ENCODE measurements at places on chromosomes 13 and 19.

- no peak for ATAC-seq
Observed at GRCh38 chr19:1487576-1488281, 2.4 kb downstream of the PCSK4 start.

- ATAC-seq, result peak; percentile 83
Observed at GRCh38 chr19:10603084-10603872, 16.2 kb upstream of the AP1M2 start.

DNA sequence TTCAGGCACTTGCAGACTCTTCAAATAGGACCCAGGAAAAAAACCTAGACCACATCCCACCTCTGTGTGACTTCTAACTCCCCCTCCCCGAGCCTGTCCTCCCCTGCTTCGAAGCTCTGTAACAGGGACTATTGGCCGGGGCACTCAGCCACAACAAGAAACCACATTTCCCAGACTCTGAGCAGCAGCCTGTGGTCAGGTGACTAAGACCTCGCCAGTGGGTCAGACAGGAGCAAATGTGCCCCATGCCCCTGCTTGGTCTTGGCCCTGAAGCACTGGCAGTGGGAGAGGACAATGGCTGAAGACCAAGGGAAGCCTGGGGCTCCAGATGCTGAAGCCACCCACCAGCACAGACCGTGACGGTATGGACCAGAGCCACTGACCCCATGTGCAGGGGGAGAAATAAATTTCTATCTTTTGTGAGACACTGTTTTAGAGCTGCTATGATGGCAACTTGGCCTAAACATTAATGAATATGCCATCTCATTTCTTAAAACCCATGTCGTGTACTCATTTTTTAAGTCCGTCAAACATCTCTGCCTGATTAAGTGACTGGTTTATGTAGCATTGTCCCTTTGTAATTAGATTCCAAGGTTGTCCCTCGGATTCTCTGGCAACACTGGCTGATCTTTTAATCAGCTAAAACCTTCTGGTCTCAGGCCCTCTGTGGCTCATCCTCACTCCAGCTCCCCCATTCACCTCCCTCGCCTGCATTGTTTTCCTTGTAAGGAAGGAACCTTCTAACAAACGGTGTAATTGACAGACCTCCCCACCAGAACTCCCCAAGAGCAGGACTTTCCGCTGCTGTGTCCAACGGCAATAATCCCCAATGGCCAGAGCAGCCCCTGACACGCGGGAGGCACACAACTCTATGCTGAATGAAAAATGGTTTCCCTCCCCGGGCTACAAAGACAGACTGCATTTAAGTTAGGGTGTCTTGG lies 98.4 kb downstream of the STK24 start:
- peak; percentile 63 for ATAC-seq

DNA sequence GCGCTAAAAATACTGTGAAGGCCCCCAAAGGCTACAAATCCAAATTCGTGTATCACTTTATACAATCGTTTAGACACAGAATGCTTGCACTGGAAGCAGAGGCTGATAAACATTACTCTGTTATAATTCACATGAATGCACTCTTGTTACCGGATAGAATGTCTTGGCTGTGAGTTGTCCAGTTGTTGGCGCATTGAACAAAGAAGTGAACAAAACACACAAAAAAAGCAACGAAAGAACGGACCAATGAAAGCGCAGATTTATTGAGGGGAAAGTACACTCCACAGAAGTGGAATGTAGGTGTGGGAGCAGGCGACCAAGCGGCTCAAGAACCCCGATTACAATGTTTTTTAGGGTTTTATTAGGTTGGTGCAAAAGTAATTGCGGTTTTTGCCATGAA lies 529 bp upstream of the ZNF418 start:
- no peak for ATAC-seq

- no peak for ATAC-seq
Observed at GRCh38 chr19:35310331-35310730, 18.4 kb downstream of the MAG start.

DNA sequence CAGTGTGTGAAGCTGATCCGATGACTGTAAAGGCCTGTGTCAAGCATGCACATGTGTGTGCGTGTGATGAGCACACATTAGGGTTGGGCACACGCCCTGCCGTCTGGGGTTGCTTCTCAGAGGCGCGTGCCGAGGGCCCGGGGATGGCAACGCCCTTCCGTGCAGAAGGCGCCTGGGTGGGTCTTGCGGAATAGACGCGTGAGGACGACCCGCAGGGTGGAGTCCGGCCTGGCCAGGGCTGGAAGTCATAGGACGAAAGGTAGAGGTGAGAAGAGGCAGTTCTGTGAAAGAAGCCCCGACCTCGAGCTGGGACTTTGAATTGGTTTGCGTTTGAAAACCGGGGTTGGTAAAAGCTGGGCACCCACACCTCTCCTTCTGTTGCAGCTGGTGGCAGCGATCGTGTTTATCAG lies 35.7 kb downstream of the TMEM255B start:
- no peak for ATAC-seq

GRCh38 chr19:1896508-1896907 lies 8.7 kb upstream of the ADAT3 start:
- ATAC-seq, result no peak

- no peak for ATAC-seq
Observed at GRCh38 chr13:96967248-96967745, 27.0 kb downstream of the OXGR1 start.

DNA sequence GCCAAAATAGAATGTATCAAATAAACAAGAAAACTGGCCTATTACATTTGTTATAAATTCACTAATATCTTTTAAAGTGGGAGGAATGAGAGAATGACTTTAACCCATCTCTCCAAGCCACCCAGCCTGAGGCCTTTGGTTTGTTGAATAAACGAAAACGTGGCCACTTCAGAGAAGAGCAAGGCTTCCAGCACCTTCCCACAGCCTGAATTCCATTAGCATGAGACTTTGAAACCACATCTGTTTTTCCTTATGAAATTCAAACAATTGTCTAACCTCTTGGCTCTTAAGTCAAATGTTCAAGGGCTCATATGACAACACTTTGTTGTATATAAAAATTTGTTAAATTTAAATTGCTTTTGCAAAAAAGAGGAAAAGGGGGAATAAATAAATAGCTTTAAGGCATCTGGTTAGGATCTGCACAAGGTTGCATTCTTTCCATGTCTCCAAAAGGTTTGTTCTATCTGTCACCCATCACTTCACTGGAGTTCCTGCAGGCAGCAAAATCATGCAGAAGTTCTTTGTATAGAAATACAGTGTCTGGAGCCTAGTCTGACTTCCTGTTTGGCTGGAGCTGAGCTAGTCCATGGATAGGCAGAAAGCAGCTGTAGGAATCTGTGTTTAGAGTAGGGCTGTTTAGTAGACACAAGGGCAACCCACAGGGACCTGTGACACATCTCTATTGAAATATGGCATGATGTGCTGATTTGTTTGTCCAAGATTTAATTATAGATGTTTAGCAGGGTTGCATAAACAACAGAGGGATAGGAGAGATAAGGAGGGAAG lies 502.3 kb downstream of the KCTD12 start:
- ATAC-seq, result no peak

DNA sequence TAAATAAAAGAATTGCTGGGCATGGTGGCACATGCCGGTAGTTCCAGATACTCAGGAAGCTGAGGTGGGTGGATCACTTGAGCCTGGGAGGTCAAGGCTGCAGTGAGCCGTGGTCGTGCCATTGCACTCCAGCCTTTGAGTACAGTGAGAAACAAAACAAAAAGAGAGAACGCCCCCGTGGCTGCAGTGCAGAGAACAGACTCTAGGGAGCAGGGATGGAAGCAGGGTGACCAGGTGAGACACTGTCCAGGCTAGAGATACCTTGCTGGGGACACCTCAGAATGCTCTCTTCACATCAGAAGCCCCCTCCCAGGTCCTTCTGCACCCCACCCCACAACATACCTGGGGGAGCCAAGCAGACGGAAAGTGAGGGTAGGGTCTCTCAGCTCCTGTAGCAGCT lies 24.8 kb downstream of the MAP4K1 start:
- ATAC-seq, result no peak

GRCh38 chr19:30490760-30491159 lies 118.6 kb downstream of the ZNF536 start:
- ATAC-seq, result no peak

GRCh38 chr13:106505732-106506131 lies 29.7 kb downstream of the EFNB2 start:
- no peak for ATAC-seq

DNA sequence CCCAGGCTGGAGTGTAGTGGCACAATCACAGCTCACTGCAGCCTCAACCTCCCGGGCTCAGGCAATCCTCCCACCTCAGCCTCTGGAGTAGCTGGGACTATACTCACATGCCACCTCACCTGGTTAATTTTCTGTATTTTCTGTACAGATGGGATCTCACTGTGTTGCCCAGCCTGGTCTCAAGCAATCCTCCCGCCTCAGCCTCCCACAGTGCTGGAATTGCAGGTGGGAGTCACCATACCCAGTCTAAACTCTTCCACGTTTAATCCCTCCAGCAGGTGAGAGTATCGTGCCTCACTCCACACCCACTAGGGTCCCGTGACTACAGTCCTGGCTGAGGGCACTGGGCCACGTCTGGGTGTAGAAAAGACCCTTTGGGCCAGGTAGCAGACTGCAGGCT lies 16.5 kb downstream of the BCAT2 start:
- ATAC-seq, result no peak

- no peak for ATAC-seq
Observed at GRCh38 chr13:85828094-85828684, 29.0 kb upstream of the SLITRK6 start.

DNA sequence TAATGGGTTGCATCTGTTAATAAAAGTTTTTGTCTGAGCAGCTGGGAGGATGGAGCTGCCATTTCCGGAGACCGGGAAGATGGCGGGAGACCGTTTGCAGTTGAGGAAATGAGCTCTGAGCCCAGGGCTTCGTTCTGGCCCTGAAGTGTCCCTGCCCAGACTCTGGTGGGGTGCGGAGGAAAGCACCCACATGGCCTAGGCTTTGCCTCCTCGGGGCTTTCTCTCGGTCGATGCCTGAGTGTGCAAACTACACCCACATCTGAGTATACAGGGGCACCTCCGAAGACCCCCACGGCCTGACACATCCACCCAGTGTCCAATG lies 15.6 kb upstream of the NANOS3 start:
- peak; percentile 42 for ATAC-seq

GRCh38 chr19:53808710-53809125 lies 15.4 kb downstream of the NLRP12 start:
- no peak for ATAC-seq

- ATAC-seq, result peak; percentile 100
Observed at GRCh38 chr19:52397310-52398080, at the start of gene ZNF528. Gene ZNF528 (plus strand): TSS chr19:52397849. CDS start chr19:52402014, 4,165 bp downstream.

GRCh38 chr19:14678199-14678598 lies 3.6 kb upstream of the ADGRE3 start:
- no peak for ATAC-seq

DNA sequence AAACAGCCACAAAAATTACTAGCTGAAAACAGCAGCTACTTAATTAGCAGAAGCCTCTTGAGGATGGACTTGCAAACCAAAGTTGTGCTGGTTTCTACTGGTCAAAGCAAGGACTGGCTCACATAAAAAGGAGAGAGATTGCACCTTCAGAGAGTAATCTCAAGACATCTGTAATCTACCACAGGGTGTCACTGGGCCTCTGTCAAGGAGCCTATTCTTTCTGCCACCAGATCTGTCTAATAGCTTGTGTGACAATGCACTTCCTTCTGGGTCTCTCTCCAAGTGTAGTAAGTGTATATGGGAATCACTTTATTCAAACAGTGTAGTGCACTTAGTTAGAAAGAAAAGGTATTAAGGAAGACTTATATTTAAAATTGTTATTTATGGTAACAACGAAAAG lies 24.4 kb upstream of the ZNF561 start:
- ATAC-seq, result no peak

- no peak for ATAC-seq
Observed at GRCh38 chr19:51341976-51342580, at the start of gene VSIG10L. Gene VSIG10L (minus strand): TSS chr19:51342139. CDS start chr19:51342124, 15 bp downstream.

DNA sequence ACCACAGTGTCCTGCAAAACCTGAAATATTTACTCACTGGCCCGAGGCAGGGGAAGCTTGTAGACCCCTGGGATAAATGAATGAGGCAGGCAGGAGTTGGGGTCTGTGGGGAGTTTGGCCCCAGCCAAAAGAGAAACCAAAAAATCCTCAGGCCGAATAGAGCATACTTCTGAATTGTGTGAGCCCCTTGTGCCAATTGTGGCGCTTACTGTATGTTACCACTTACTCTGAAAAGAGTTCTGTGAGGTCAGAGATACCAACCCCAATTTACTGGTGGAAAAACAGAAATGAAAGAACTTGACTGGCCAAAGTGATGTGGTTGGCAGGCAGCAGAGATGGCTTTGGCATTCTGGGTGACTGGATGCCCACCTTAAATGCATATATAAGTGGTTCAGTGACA lies 6.9 kb downstream of the CARM1 start:
- ATAC-seq, result peak; percentile 28

- ATAC-seq, result no peak
Observed at GRCh38 chr13:80716610-80717081, 375.7 kb upstream of the SPRY2 start.

DNA sequence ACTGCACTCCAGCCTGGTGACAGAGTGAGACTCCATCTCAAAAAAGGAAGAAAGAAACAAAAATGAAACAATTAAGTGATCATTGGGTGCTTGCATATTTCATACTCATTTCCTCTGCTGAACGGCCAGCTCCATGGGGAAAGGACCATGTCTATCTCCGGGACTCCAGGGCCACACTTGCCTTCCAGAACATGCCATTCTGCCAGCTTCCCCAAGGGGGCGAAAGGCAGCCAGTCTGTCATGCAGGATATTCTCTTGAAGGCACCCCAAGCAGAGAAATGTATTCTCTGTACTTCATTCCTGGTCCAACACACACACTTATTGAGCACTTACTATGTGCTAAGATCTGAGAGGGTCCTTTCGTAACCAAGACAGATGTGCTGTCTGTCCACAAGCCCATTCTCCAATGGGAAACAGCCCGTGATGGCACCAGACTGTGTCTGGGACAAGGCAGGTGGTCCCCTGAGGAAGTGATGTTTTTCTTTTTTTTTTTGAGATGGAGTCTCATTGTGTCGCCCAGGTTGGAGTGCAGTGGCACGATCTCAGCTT lies 10.2 kb upstream of the CARM1 start:
- ATAC-seq, result no peak

DNA sequence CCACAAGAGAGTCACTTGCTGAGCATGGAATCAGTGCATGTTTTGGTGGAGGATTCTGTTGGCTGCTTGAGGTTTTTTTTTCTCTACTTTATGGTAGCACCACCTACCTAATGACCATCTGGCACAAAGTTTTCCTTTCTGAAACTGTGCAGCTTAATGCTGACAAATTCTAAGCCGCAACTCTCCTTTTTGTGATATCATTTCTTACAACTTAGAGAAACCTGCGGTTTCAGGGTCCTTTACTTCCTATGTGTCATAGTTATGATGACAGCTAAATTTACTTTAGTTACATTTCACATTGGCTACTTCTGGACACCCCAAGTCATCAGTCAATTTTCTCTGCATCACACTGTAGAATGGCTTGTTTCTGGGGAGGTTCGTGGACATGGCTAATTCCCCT lies 115.4 kb upstream of the TMTC4 start:
- no peak for ATAC-seq

DNA sequence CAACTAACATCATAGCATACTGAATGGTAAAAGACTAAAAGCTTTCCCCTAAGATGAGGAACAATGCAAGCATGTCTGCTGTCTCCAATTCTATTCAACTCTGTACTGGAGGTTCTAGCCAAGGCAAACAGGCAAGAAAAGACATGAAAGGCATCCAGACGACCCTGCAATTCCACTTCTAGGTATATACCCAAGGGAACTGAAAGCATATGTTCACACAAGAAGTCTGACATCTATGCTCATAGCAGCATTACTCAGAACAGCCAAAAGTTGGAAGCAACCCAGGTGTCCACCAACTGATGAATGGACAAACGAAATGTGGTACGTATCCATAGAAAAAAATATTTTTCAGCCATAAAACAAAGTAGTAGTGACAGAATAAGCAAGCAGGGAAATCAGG lies 39.1 kb downstream of the PEPD start:
- ATAC-seq, result no peak

GRCh38 chr13:48489666-48490065 lies 43.2 kb downstream of the RCBTB2 start:
- ATAC-seq, result no peak
